ENCODE measurements at places on chromosomes 7 and 10.
A peak's percentile ranks its signal among the peaks of the same experiment; 100 is the strongest.

DNA sequence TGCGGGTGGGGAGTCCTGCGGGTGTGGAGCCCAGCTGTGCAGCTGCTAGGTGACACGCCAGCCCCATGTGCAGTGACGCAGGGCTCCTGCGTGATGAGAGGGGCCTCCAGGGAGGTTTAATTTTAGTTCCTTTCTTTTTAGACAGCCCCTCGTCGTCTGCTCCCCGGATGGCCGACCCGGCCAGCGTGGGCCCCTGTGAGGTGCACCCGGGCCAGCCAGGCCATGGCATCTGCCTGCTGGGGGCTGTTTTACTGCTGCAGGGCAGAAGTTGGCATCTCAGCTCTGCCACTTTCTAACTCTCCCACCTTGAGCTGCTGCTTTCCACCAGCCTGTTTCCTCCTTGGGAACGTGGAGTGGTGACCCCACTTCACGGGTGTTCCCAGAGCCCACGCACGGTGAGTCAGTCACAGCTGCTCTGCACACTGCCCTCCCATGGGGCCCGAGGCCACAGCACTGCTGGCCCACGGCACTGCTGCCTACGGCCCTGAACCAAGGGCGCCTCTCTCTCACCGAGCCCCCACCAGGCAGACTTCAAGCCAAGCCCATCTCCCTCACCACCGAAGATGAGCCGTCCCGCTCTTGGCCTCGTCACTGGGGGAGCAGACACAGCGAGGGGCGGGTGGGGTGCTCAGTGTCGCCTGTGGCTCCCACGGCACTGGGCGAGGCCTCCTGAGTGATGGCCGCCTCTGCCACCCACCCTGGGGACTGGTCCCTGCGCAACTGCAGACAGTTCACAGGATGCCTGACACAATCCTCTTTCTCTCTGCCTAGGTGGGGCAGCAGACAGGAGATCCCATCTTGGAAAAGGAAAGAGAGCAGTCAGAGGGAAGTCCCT, 21.3 kb downstream of the CYP2W1 start:
- no peak for DNase-seq

DNA sequence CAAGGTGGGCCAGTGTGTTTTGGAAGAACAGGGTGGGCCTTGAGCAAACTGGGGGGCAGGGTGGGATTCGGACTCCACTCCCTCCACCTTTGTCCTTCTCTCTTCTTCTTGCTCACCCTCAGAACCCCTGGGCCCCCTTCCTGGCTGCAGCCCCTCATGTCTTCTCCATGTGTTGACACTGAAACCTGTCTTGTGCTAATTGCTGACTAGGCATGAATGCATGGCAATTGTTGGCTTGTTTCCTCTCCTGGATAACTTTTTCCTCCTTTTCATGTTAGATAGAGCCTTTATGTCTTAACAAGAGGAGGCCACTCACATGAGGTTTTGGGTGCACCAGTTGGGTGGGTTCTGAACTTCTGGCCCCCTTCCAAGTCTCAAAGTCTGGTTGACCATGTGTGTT, 181.6 kb upstream of the MKI67 start:
- DNase-seq = no peak

DNA sequence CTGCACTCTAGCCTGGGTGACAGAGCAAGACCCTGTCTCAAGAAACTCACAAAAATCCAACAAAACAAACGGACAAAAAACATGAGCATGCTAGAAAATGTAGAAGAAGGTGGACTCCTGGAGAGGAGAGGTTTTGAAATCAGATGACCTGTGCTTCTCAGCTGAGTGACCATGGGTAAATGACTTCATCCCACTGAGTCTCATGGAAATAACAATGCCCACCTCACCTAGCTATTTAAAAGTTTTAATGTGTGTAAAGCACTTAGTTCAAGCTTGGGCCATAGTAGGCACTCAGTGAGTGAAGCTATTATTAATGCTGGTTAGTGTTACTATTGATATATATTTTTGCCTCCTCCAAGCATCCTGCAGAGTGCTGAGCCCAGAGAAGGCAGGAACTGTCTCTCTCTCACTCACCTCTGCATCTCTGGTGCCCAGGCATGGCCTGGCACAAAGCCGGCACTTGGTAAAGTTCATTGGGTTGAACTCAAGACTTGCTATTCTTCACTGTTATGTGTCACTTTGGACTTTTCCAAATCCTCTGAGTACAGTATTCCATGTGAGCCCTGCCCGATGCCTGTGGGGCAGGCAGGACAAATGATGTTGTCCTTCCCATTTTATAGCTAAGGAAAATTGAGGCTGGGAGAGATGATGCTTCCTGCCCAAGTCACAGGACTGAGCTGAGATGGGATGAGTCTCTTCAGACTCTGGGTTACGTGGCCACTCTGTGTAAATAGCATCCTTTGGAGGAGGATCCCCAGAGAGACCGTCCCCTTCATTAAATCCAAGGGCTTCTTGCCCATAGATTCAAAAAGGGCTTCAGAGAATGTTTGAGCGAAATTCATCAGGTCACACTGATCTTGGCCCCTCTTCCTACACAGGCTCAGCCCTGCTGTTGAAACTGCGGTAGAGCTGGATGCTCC, 81.4 kb upstream of the EMX2 start:
- no peak for DNase-seq

- peak; percentile 47 for DNase-seq
These were observed 9.1 kb upstream of the TMEM236 start for GRCh38 chr10:17742918-17743317.

DNA sequence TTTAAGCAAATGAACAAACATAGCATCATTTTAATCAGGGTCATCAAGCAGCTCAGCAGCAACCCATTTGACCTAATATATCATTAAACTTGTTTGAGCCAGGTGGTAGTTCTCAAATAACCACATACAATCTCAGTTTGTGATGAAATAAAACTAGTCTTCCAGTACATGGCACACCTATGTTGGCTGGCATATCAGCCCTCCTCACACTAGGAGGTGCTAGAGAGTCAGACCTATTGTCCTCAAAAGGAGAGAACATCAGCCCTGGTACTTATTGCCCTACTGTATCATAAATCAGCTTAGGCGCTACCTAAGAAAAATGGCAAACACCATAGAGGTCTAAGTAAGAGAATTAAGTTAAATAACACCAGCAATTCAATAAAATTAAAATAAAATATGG, 81.7 kb downstream of the CABCOCO1 start:
- DNase-seq = no peak

DNA sequence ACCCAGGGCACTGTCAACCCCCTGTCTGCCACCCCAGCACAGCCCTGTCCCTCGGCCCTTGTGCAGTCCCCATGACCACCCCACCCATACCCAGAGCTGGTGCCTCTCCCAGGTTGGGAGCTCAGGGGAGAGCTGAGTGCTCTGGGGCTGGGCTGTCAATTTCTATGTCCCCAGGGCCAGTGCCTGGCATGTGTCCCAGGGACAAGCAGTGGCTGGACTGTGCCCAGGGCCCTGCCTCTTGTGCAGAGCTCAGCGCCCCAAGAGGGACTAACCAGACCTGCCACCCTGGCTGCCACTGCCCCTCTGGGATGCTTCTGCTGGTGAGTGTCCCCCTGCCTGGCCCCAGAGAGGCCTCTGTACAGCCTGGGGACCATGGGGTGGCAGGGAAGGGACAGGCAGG, 29.0 kb upstream of the ZNF862 start:
- DNase-seq = no peak

DNA sequence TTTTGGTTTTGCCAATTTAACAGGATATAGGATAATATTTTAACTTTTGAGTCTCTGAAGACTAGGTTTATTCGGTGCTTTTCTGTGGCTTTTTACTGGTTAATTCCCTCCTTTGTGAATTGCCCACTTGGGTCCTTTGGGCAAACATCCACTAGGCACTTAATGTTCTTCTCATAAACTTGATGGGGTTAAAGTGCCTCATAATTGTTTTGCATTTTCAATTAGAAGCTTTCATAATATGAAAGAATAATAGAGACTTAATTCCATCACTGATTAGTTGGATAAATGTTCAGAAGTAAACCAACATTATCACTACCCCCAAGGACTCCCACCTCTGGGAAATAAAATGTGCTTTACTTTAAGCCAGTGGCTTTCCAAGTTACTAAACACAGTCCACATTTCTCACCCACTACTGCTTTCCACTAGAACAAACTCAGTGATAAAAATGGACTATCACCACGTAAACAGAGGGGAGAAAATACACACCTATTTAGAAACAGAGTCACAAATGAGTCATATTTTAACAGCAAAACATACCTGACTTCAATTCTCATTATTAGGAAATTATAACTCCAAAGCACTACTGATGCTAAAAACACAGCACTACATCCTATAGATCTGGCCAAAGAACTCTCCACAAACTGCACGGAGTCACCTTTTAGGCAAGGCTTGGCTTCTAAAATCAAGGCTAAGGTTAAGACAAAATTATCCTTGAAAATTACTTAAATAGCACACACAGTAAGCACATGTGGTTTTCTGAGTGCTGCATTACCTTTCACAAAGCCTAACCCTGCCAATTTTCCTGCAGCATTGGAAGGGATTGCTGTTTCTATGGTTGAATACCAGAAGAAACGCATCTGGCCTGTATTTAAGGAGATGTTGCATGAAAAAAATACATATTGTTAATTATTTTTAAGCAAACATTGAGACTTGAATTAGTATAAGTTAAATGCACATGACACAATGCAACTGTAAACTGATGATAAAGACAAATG, 41.2 kb downstream of the PARD3 start:
- DNase-seq = no peak

GRCh38 chr10:21488246-21488956, 37.1 kb downstream of the SKIDA1 start:
- DNase-seq = no peak

GRCh38 chr10:98167191-98167590, 32.7 kb downstream of the R3HCC1L start:
- no peak for DNase-seq

- DNase-seq = no peak
These were observed 303.0 kb downstream of the MDFIC start for GRCh38 chr7:115224922-115225321.

GRCh38 chr10:47058961-47059391, 147.7 kb downstream of the PTPN20 start:
- no peak for DNase-seq

DNA sequence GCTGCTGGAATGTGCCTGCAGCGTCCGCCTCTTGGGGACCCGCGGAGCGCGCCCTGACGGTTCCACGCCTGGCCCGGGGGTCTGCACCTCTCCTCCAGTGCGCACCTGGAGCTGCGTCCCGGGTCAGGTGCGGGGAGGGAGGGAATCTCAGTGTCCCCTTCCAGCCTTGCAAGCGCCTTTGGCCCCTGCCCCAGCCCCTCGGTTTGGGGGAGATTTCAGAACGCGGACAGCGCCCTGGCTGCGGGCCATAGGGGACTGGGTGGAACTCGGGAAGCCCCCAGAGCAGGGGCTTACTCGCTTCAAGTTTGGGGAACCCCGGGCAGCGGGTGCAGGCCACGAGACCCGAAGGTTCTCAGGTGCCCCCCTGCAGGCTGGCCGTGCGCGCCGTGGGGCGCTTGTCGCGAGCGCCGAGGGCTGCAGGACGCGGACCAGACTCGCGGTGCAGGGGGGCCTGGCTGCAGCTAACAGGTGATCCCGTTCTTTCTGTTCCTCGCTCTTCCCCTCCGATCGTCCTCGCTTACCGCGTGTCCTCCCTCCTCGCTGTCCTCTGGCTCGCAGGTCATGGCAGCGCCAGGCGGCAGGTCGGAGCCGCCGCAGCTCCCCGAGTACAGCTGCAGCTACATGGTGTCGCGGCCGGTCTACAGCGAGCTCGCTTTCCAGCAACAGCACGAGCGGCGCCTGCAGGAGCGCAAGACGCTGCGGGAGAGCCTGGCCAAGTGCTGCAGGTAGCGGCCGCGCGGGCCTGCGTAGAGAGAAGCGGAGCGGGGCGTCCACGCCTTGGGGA, 645 bp downstream of the SLC26A4 start:
- peak; percentile 45 for DNase-seq

DNA sequence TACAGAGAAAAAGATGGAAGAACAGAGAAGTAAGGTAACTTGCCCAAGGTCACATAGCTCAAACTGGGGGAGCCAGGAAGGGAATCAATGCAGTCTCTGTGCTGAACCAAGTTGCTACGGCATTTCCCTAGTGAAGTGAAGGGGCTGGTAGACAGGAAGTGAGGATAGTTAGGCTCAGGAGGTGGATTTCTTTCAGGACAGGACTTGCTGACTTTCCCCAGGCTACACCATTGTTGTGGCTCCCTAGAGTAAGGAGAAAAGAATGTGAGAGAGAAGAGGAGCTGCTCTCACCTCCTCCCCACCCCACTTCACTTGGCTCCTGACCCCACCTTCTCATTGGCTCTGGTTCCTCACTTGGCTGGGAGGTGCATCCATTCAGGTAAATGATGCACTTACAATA, 316.9 kb downstream of the INHBA start:
- DNase-seq = no peak

DNA sequence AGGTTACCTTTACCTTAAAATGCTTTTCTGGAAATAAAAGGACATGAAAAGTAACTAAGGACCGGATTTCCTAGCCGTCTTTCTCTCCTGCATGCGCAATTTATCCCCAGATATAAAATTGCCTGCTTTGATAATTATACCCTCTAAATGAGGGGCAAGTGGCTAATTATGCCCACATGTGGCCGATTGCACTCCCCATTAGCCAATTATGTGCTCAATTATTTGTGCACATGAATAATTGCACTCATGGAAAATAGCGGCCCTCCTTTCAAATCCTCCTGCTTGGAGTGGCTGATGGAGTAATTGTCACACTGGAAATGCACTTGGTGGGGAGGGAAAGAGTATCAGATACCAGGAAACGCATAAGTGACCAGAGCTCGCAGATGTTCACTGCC, 66.4 kb upstream of the ATRNL1 start:
- DNase-seq = no peak

DNA sequence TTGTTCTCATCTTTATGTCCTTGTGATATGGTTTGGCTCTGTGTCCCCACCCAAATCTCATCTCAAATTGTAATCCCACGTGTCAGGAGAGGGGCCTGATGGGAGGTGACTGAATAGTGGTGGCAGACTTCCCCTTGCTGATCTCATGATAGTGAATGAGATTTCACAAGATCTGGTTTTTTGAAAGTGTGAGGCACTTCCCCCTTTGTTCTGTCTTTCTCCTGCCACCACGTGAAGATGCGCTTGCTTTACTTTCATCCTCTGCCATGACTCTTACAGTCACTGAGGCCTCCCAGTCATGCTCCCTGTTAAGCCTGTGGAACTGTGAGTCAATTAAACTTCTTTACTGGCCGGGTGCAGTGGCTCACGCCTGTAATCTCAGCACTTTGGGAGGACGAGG, 161.0 kb downstream of the HERPUD2 start:
- DNase-seq = no peak

DNA sequence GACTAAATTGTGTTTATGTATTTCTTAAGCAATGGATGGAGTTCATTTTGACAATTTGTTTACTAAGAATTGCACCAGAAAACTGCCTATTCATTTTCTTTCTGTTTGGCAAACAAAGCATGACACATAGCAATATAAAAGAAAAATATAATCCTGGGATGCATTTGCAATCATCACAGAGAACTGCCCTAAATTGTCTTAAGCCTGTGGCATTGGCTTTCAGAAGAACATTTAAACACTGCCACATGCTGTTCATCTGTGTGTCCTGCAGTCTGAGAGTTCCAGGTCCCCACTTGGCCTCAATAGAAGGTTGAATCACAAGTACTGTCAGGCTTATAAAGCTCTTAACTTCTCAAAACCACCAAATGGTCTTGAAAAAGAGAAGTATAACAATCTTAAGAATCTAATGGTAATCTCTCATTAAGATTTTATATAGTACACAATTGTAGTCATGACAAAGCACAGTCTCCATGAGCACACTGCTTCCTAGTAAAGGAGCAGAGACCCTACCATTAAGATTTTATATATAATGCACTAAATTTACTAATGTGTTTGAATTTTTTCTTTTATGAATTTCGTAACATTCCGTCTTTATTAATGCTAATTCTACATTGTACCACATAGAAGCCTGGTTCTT, 29.9 kb downstream of the RNLS start:
- DNase-seq = peak; percentile 29

Measured in neuronal stem cell (in vitro differentiated cells).